ENCODE measurements at places on chromosomes 1 and 21.

DNA sequence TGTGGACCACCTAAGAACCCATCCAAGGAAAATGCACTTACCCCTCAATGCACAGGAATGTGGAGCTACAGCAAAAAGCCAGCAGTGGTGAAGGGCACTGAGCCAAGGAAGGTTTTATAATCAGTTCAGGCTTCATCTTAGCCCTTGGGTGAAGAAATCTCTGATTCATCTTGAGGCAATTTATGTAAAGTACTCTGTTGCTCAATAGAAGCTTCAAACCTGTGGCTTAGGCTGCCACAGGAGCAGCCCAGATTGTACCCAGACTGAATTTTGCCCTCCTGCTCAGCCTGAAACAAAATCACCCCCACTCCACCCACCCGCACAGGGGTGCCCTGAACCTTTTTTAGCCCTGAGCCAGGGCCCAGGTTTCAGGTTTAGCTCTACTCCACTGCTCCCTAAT is at the start of gene S100A12:
TSS of gene S100A12 (minus strand) at position 111 of the 400 bp plus-strand sequence. CDS start 1,029 bp downstream, outside the sequence.
- peak; percentile 14 for DNase-seq

- DNase-seq = no peak
Measured at GRCh38 chr1:190908691-190909090, 431.0 kb upstream of the BRINP3 start.

- DNase-seq = no peak
Measured at GRCh38 chr1:93506126-93506525, 58.2 kb downstream of the FNBP1L start.

DNA sequence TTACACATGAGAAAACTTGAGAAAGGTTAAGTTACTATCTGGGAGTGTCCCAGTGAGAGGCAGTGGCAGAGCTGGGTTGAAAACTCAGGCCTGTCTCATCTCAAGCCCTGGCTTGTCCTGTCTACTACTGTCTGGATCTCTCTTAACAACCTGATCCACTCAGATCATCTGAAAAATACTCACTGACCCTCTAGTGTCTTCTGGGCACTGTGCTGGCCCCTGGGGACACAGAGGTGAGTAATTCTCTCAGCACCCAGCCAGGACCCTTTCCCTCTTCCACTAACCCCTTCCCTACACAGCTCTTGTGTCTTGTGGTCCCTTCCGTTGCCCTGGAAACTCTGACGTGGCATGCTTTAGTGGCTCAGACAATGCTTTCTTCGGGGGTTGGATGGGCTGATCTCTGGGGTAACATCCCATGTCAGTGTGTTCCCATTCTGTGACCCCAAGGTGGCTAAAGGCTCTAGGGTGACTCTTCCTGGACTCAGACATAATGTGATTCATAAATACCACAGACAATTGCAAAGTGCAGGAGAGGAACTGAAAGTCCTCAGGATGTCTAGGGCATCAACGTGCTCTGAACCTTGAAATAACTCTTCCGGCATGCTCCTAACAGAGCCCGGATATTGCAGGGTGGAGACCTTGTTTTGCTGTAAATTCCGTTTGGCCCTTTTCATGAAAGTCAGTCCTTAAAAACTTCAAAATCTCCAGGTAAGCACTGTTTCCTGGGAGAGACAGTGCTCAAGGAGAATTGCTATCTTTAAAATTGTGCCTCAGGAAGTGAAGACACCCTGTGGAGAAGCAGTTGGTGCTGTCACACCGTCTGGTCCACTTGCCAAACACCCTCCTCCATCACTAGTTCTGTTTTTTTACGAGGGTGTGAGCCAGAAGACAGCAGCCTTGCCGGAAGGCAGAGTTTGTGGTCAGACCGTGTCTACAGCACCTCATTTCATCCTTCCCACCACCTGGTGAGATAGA is 4.0 kb downstream of the SHISAL2A start:
- DNase-seq = no peak

DNA sequence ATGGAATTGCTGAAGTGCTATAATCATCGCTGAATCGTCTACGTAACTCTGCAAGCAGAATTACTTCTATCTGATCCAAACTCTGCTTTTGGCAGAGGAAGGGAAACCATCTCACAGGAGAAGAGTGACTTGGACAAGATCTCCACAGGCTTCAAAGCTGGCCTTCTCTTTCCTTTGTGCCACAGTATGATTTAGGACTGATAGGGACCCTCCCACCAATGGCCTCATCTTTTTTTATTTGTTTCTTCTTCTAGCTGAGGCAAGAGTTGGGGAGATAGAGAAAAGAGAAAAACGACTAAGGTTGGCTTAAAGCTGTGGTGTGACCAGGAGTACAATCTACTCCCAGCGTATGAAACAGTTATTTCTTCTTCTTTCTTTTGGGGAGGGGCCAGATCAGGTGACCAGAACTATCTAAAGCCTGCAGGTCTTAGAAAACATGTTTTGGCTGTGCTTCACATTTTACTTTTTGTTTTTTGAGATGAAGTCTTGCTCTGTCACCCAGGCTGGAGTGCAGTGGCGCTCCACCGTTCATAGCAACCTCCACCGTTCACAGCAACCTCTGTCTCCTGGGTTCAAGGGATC is 35.0 kb downstream of the ZNF496 start:
- no peak for DNase-seq

DNA sequence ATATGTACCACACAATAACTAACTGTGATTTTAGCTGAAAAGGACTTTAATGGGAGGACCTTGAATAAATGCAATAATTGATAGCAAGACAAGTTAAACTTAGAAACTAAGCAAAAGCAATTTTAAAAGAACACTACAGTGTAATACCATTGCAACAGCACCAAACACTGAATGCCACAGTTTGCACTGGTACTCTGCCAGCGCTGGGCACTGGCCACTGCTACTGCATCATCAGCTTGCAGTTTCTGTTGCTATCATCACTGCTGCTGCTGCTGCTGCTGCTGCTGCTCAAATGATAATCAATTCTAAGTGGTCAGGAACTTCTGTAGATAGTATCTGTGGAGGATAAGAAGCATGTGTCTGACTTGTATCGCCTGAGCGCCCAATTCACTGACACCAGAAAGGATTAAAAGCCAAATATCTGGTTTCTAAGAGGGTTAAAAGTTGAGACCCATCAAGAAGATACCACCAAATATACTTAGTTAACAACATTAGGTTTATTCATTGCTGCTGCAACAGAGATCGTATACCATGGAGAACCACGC is 306.9 kb downstream of the LRRC40 start:
- DNase-seq = no peak

GRCh38 chr1:86551305-86551704 is 4.4 kb downstream of the CLCA4 start:
- no peak for DNase-seq

DNA sequence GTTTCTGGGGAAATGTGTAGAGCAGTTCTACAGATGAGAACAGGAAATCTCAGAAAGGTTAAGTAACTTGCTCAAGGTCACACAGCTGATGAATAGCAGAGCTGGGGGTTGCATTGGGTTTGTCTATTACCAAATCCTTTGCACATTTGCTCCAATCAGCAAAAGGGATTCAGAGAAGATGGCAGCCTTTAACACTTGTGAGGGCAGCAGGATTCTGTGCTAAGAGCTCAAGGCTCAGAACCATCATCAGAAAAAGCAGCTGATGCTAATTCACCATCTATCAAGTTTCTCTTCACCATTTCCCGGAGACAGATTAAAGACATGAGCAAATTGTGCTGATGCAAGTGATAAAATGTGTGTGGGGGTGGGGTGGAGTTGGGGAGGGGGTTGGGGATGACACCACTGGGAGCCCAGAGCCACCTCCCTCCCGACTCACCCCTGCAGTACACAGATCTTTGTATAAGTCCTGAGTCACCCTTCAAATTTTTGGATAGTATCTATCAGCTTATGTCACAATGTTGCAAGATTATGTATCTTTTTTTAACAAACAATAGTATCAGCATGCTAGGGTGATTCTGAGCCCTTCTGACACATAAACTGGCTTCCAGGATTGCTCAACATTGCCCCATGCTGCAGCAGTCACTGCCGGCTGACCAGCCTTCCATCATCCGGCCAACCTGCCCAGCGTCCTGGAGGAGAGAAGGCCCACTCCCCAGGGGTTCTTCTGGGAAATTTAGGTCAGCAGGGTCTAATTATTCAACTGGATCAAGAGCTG is 2.8 kb upstream of the SPSB1 start:
- no peak for DNase-seq

- DNase-seq = no peak
Measured at GRCh38 chr21:42525029-42525581, 11.5 kb downstream of the SLC37A1 start.

GRCh38 chr1:51576923-51577322 is 40.0 kb upstream of the OSBPL9 start:
- DNase-seq = no peak

DNA sequence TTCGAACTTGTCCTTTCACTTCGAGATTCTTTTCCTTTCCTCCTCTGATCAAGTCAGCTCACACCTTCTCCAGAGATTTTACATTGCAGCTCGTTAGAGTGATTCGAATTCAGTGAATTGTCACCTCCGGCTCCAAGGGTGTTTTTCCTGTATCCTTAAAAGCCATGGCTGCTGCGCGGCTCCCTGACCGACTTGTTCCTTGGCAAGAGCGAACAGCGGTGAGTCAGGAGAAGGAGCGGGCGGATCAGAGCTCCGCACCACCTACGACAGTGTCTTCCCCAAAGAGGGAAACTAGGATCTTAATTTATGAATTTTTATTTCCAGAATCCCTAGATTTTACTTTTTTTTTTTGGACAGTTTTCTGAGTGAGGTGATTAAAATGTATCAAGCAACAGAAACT is 204.4 kb upstream of the ADGRL2 start:
- DNase-seq = no peak

DNA sequence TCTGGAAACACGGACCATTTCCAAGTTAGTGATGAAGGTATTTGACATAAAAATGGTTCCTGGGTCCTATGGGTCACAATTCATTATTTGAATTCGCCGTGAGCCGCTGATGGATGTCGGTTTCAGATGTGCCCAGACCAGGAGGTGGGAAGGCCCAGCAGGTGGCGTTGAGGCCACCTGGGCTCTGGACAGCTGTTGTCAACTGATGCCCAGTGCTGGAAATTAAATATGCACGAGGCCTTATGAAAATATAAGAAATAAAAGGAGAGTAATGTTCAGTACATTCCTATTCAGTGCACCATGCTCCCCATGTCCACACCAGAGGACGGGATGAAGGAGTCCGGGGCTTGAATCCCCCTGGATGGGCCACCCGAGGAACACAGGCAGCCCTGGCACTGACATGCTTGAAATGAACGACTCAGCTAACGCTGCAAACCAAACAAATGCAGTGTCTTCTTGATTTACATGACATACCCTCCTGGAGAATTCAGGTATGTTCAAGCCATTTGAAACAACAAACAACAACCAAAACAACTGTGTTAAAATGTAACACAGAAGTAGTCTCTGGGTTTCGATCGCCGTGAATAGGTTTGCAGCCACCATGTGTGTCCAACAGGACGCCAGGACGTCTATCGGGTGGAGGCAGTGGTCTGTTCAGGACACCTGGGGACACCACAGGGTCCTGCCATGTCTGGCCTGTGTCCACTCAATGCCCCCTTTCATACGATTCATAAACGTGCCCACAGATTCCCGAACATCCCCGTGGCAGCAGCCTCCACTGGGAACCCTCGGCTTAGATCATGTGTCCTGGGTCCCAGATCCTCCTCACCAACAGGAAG is 6.1 kb downstream of the TFF3 start:
- no peak for DNase-seq

DNA sequence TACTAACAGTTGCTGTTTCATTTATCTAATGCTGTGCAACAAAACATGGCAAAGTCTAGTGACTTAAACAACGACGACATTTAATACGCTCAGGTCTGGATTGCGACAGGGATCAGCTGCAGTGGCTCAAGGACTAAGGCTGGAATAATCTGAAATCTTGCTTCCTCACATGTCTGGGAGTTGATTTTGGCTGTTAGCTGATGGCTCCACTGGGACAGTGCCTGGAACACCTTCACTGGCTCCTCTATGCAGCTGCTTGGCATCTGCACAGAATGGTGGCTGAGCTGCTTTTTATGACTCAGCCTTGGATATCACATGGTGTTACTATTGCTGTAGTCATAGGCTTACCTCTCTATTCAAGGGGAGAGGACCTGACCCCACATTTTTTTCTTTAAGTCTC is 24.0 kb upstream of the BTG3 start:
- no peak for DNase-seq

DNA sequence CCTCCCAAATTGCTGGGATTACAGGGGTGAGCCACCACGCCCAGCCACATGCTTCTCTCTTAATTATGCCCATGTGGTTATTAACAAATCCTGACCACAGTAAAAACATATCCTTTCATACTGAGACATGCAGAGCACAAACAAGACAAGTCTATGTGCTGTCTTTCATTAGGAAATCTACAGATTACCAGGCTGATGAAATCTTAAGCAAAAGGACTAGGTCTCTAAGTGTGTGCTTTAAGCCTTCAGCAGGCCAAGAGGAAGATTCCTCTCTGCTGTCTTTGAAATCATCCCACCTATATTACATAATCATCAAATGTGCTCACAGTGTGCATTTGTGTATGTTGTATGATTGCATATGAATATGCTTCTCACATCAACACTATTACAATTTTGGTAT is 419.3 kb downstream of the KCTD3 start:
- no peak for DNase-seq

- DNase-seq = peak; percentile 18
Measured at GRCh38 chr21:36966821-36967768, 626 bp upstream of the HLCS start.

DNA sequence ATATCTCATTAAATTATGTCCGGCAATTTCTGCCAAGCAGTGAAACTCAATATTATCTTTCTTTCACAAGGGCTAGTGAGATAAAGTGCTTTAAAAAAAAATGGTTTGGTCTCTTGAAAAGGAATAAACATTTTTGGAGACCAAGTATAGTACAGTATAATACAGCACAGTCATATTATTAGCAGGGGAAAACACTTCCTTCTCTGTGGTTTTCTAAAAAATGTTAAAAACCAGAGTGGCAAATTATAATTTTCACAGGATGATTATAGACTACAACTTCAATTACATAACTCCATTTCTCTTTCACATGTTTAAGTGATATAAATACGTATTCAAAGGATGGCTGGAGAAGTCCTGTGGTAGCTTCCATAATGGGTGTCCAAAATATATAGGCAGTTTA is 170.3 kb upstream of the DMRTA2 start:
- no peak for DNase-seq

GRCh38 chr1:208139434-208140045 is 104.6 kb downstream of the PLXNA2 start:
- no peak for DNase-seq

GRCh38 chr1:209428241-209428921 is 155.1 kb upstream of the CAMK1G start:
- DNase-seq = no peak

DNA sequence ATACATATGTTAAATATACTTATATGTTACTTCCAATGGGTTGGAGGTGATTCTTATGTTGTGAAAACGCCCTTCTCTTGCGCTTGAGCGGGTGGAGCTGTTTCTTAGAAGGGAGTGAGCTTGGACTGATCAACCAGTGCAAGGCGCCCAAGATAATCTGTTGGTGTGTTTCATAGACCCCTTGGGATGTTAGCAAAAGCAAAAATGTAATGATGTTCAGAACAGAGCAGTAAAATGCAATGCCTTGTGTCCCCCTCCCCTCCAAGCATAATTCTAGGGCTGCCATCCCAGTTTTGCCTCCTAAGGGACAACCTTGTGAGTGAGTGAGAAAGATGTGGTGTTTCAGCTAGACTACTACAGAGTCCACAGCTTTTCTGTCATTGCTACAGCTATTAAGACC is 6.2 kb upstream of the CD34 start:
- DNase-seq = no peak

GRCh38 chr1:116390195-116390594 is 17.2 kb downstream of the ATP1A1 start:
- DNase-seq = no peak

- DNase-seq = no peak
Measured at GRCh38 chr1:11704194-11704529, 12.7 kb downstream of the DRAXIN start.

- DNase-seq = no peak
Measured at GRCh38 chr1:236021424-236022135, 43.3 kb downstream of the NID1 start.
